ENCODE measurements at places on chromosomes 12 and 14.

GRCh38 chr14:85464135-85464895 lies 65.6 kb upstream of the FLRT2 start:
- no peak for DNase-seq

- DNase-seq = no peak
Observed at GRCh38 chr14:91254461-91254860, 10.0 kb upstream of the GPR68 start.

DNA sequence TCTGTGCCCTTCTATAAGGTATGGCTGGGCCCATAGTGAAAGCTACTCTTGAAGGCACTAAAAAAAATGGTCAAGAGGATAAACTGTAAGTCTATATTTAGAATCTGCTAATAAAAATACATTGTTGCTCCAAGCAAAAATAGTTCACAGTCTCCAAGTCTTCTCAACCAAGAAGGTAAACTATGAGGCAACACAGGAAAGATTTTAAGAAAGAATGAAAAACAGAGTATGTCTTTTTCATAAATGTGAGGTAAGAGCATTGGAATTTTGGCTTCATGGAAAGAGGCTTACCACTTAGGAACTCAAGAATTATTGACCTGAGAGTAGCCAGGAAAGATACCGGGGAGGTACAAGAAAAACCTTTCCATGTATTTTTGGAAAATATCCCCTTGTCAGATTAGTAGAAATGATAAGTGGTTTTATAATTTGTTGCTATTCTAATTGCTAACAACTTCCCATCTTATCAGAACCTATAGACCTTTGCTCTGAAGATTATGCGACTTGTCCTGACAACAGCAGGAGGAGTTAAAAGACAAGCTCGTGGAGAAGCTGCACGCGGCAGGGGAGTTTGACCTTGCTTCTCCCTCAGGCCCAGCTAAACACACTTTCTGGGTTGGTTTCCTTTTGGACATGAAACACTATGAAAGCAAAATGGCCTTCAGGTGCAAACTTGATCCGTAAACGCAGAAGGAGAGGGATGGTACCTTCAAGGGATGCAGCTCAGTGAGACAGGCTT lies 238.1 kb downstream of the FOXN3 start:
- DNase-seq = no peak

- no peak for DNase-seq
Observed at GRCh38 chr14:74080820-74081460, 3.3 kb downstream of the ALDH6A1 start.

GRCh38 chr14:39861696-39862095 lies 429.5 kb upstream of the FBXO33 start:
- DNase-seq = no peak

All from T-helper 2 cell treated with Interferon-gamma antibody and Interleukin-4, amounts not matched to agents 5 μg/mL and 100 μg/mL, for 36 hours (primary cell).